ENCODE measurements at places on chromosomes 1 and 21.

- no peak for DNase-seq
Observed at GRCh38 chr1:179167955-179168354, 61.5 kb downstream of the ABL2 start.

GRCh38 chr1:212121779-212122178 lies 86.2 kb downstream of the DTL start:
- no peak for DNase-seq

DNA sequence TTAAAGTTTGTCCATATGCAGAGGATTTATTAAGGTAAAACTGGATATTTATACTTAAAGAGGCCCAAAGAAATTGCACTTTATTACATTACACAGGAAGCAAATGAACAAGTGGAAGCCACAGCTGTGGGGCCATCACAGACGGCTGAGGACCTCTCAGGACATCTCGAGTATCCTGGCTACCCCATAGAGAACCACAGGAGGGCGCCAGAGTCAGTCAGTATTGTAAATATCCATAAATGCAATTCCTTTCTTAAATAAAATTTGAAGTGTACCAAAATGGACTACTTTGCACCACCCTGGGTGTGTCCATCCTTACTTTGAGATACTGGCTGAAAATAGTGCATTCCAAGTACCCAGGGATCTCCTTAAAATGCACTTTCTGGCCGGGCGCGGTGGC lies 257.2 kb downstream of the MRPL39 start:
- DNase-seq = no peak

DNA sequence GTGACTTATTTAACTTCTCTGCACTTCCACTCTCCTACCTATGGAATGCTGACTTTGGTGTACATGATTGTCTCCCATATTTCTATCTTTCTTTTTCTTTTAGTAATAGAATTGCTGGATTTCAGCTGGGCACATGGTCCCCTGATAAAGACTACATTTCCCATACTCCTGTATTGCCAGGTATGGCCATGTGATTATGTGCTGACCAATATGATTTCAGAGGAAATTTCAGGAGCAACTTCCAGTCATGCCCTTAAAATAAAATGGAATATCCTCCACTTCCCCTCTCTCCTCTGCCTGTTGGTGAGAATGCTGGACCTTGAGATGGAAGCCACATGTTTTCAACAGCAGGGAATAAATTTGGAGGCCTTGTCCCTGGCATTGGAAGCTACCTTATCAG lies 130.7 kb upstream of the IGSF21 start:
- DNase-seq = no peak

DNA sequence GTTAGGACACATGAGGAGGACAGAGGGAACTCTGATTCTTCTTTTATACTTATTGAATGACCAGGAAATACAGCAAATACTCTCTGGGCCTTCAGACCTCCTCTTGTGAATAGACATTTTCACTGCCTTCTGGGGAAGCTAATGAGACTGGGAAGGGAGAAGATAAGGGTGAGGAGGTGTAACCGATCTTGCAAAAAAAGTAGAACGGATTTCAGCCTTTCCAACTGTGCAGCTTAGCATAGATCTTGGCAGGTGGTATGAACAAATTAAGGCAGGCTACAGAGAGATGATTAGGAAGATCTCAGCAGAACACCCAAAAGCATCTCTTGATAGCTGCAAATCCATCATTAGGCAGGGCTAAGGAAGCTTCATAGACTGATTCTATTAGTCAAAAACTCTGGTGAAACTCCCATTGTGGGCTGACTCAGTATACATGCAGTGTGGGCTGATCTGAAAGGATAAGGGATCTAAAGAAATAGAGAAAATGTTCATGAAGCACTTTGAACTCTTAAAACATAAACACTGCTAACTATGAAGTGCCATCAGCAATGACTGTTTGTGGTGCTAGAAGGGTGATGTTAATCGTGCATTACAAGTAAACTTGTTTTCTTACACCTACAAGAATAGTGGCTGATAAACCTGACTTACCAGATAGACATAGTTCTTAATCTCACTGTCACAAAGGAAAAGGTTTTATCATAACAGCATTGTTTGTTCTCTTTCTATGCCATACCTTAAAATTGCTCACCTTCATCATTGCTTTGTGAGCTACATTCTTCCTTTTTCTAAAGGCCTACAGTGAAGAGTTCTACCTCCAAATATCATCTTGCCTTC lies 85.5 kb upstream of the PALMD start:
- DNase-seq = no peak

DNA sequence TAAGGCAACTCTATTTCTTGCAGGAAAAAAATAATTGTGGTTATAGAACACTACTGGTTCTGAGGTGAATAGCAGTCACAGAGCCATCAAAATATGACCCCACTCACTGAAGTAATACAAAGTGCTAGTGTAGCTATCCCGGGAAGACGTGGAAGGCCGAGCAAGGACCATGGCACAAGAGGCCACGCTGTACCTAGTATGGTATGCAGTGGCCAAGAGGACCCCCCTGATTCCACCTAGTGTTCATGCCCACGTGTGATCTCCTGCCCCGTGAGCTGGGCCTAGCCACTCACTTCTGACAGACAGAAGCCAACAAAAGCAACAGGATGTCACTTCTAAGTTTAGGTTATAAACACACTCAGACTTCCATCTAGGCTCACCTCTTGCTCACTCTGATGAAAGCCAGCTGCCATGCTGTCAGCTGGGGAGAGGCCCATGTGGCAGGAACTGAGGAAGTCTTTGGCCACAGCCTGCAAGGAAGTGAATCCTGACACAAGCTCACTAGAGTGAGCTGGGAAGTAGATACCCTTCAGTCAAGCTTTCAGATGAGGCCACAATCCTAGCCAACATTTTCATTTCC lies 21.7 kb upstream of the LSS start:
- no peak for DNase-seq

DNA sequence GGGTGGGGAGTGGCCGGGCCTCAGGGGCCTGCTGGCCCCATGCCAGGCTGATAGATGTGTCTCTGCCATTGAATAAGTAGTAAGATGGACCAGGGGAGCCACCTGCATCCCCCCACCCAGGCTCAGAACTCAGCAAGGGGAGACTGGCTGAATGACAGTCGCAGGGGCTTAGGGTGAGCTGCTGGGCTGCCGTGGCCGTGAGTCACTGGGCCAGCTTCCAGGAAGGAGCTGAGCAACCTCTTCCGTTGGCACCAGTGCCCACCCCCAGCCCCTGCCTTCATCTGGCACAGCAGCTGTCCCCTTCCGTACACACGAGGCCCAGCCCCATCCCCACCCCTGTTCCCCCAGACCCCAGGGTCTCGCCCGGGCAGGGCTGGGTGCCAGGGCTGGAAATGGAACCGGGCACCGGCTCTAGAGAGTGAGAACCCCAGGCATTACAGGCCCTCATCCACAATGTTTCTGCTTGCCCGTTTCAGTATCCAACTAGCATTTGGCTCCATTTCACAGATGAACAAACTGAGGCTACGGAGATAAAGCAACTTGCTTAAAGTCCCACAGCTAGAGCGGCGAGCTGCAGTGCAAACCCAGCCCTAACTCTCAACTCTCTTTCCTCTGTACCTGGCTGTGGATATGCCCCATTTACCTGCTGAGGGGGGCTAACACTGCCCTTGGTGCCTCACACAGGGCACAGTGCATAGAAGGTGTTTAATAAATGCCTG lies 10.2 kb downstream of the WNT4 start:
- DNase-seq = no peak

DNA sequence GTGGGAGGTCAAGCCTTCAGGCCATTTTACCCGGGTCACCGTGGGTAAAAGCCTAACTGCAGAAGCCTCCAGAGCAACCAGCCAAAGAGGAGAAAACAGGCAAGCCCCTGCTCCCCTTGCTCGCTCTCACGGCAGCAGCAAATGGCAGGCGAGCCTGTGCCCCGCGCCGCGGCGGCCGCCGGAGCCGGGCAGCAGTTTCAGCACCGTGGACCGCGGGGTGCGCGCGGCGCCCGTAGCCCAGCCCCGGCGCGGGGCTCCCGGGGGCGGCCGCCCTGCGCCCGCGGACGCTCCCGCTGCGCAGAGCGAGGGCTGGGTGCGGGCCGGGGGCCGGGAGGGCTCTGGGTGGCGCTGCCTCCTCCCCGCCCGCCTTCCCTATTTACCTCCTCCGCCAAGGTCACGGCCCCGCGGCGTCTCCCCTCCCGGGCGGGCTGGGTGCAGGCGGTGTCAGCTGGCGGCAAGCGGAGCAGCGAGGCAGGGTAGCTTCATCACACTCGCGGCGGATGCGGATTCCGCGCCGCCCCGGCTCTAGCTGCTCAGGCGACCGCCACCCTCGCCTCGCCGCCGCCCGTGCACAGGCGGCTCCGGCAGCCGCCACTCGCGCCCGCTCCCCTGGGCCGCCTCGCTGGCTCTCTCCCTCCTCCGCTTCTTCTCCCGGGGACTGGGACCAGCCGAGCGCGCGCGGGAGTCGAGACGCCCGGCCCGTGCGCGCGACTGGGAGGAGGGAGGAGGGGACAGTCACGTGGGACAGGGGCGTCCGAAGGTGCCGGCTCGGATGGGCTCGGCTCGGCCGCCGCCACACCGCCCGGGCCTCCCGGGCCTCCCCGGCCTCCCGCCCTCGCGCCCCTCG lies at the start of gene RGS7:
Gene RGS7 (minus strand): TSS at position 687 of the 847 bp plus-strand sequence.
- DNase-seq = peak; percentile 47

GRCh38 chr1:202397256-202397655 lies 48.8 kb downstream of the PPP1R12B start:
- no peak for DNase-seq

- DNase-seq = no peak
Observed at GRCh38 chr1:10456661-10457060, 6.8 kb downstream of the CORT start.

DNA sequence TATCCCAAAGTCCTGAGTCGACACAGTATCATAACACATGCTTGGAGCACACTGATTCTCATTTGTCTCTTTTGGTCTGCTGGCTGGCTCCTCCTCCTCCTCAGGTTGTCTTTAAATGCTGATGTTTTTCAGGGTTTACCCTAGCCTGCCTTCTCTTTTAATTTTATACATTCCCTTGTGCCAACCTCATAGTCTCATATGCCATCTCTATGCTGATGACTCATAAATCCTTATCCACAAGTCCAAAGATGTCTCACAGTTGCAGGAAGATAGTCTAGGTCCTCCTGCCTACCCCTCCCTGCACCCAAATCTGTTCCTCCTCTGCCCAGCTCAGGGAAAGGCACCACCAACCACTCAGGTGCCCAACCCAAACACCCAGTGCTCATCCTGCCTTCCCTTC lies 108.3 kb downstream of the SIPA1L2 start:
- no peak for DNase-seq

- no peak for DNase-seq
Observed at GRCh38 chr1:78833491-78833890, 173.0 kb downstream of the ADGRL4 start.

GRCh38 chr1:217471403-217471802 lies 159.5 kb downstream of the GPATCH2 start:
- DNase-seq = no peak
